ENCODE measurements at places on chromosomes 6 and 20.

DNA sequence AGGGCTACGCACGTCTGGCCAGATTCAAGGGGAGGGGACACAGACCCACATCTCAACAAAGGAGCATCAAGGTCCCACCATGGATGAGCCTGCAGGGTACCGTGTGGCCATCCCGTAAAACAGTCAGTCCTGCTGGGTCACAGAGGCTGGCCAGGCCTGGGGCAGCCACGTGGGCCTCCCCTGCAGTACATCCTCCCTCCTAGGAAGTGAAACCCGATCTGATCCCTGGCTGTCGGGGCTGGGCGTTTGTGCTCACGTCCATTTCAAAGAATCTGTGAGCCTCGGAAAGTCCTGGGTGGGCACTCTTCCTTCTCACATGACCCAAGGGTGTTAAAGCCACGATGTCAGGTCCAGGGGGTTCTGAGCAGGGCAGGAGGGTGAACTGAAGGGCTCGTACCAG is 14.3 kb downstream of the SULF2 start:
- no peak for DNase-seq

GRCh38 chr6:164322533-164322932 is 908.0 kb downstream of the QKI start:
- DNase-seq = no peak

GRCh38 chr20:17878912-17879602 is 89.5 kb downstream of the SNX5 start:
- no peak for DNase-seq

GRCh38 chr6:90025523-90026061 is 131.3 kb downstream of the GJA10 start:
- DNase-seq = no peak

DNA sequence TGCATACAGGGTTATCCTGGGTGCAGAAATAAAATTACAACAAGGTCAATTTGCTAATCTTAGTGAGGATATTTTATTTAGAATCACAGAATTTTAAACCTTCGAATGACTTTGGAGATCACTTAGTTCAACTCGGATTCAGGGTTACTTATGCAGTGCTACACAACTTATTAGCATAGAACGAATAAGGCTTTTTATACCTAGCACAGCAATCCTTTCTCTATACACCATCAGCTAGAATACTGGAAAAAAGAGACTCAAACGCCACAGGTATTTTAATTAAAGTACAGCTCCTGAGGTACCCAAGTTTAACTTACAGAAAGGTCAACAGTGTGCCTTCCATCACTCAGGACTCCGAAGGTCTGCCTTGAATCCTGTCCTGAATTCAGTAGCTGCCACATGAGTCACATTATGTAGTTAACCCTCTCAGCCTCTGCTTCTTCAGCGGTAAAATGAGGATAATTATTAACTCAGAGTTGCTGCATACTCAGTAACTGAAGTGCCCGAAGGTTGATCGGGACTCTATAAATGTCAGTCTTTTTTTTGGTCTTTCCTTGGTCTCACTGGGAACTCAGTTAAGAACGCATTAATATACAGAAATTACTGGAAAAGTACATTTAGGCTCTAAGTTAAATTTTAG is 6.0 kb upstream of the QKI start:
- no peak for DNase-seq

DNA sequence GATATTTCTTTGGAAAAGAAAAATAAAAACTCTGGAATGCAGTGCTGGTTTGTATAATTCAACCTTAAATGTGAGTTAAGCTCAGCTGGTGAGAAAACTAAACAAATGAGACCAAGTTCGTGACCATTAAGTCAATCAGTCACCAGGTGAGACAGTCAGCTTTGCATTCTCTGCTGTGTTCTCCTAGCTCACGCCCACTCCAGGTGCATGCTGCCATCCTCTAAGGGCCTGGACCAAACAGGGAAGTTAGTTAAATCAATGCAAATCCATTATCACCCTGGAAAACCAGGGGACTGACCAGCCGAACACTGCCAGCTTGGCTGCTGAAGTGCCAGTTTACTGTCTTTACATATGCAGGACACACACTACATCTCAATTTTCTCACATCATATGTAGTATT is 7.2 kb downstream of the TPBG start:
- peak; percentile 58 for DNase-seq

DNA sequence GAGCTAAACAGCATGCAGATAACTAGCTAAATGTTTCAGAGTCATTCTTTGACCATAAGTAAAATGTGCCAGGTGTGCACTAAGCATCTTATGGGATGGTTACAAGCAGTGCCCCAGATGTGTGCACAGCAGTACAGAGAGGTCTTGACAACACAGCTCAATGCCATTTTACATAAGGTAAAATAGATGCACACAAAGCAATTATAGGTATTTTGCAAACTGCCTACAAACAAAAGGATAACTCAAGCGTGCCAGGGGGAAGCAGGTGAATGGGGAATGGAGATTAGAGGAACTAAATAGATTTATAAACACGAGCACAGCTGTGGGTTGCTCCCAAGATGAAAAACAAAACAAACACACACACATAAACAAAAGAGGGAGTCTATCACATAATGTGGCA is 64.8 kb downstream of the SLC2A10 start:
- DNase-seq = peak; percentile 77

DNA sequence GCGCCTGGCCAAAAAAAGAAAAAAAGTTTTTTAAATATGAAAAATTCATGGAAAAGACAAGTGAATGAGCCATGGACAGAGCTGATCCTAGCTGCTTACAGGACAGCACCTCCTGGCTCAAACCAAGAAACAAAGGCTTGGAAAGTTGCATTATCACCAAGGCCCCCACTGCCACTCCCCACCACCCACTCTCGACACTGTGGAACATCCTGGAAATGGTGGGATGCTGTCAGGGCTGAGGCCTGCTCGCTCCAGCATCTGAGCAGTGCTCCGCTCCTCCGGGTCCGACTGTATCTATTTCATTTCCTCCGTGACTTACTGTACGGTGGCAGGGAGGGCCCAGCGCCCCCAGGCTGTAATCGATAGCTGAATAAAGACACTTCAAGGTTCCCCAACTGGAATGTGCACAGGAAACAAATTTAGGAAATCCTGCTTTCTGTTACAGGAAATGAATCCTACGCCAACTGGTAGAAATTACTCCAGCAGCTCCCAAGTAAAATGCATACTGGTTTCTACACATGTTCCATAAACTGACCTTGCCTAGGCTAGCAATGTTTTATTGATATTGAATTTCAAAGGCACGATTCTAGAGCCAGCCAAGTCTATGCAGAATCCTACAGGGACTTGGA is 109.5 kb upstream of the NFATC2 start:
- no peak for DNase-seq

GRCh38 chr20:3973705-3974104 is 41.7 kb downstream of the RNF24 start:
- no peak for DNase-seq

GRCh38 chr20:5282561-5282960 is 34.2 kb downstream of the PROKR2 start:
- no peak for DNase-seq

DNA sequence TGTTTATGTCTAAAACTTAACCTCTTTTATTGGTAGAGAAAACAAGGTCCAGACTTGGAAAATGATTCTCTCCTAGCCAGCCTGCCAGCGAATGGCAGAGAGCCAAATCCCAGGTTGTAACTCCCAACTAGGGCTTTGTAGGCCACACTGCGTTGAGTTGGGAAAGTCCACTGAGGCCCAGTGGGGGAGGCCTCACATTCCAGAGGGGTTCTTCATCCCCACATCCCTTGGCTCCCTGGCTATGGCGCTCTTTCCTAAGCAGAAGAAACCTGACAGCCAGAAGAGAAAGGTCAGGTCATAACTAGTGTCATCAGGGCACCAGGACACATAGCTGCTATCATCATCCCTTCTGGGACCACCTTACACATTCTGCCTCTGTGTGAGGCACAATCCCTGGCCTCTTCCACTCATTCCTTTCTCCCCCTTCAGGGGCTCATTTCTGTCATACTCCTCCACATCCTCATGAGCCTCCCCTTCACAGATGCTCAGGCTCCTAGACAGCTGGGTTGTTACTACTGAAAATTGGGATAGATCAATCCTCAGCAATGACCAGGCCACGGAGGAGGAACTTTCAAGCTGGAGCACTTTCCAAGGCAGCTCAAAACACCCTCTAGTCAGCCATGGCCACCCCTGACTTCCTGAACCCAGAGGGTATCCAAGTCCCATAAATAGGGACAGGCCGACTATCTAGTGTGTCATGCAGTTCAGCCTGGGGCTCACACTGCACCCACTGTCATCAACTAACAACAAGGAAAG is 48.6 kb downstream of the TCP11 start:
- DNase-seq = no peak

GRCh38 chr6:15242503-15242902 is 3.4 kb upstream of the JARID2 start:
- no peak for DNase-seq

- no peak for DNase-seq
Observed at GRCh38 chr6:151757506-151757955, 50.0 kb upstream of the ESR1 start.

GRCh38 chr20:58911309-58911708 is 58.8 kb downstream of the GNAS start:
- DNase-seq = no peak

DNA sequence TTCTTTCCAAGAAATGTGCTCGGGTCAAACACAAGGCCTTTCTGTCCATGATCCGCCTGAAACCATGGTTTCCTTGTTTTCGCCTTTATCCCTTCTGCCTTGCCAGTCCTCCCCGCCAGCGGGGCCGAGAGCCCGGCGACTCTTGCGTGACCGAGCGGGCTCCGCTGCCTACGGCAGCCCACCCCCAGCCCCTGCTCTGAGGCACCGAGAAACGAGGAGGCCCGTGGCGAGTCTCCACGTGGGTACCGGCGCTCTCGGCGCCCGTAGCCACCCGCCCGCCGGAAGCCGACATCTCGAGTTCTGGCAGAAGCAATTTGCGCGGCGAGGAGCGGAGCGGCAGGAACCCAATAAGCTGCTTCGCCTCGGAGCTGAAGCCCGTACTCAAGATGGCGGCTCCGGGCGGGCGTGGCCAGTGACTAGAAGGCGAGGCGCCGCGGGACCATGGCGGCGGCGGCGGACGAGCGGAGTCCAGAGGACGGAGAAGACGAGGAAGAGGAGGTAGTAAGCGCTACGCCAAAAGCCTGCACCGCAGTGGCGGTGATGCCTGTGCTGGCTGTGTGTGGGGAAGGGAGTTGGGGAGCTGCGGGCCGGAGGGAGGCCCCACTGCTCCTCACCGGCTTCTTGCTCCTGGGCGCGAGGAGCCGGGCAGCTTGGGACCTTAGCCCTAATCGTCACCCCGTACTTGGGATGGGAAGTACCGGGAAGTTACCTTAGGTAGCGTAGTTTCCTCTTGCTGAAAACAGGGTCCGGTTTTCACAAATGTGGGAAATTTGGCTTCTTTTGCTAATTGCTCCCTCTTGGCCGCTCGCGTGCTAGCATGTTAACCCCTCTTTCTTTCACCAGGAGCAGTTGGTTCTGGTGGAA is at the start of gene GTF3C6:
Gene GTF3C6, plus strand, starts transcription at position 378 of the 864 bp plus-strand sequence. Its CDS starts 64 bp downstream, at position 442.
- peak; percentile 90 for DNase-seq
